ENCODE measurements at places on chromosomes 2 and 18.

DNA sequence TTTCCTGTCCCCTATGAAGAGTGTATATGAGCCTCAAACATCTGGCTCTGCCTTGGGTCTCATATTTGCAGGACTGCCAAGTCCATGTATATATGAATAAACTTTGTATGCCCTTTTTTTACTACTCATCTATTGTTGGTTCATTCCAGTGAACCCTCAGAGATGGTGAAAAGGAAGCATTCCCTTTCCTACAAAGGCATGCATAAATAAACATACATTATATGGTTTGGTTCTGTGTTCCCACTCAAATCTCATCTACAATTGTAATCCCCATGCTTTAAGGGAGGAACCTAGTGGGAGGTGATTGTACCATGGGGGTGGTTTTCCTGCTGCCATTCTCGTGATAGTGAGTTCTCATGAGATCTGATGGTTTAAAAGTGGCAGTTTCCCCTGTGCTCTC, 534.2 kb downstream of the SPAG16 start:
- peak; percentile 75 for DNase-seq

- no peak for DNase-seq
Observed at GRCh38 chr2:223554923-223555322, 47.2 kb downstream of the SCG2 start.

- peak; percentile 24 for DNase-seq
Observed at GRCh38 chr18:59155153-59155552, 15.5 kb downstream of the SEC11C start.

DNA sequence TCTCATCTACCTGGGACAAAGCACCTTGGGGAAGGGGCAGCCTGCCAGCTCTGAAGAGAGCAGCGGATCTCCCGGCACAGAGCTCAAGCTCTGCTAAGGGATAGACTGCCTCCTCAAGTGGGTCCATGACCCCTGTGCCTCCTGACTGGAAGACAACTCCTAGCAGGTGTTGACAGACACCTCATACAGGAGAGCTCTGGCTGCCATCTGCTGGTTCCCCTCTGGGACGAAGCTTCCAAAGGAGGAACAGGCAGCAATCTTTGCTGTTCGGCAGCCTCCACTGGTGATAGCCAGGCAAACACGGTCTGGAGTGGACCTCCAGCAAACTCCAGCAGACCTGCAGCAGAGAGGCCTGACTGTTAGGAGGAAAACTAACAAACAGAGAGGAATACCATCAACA, 549.9 kb upstream of the LRATD1 start:
- DNase-seq = no peak

GRCh38 chr2:119263656-119264055, 40.0 kb downstream of the STEAP3 start:
- no peak for DNase-seq

DNA sequence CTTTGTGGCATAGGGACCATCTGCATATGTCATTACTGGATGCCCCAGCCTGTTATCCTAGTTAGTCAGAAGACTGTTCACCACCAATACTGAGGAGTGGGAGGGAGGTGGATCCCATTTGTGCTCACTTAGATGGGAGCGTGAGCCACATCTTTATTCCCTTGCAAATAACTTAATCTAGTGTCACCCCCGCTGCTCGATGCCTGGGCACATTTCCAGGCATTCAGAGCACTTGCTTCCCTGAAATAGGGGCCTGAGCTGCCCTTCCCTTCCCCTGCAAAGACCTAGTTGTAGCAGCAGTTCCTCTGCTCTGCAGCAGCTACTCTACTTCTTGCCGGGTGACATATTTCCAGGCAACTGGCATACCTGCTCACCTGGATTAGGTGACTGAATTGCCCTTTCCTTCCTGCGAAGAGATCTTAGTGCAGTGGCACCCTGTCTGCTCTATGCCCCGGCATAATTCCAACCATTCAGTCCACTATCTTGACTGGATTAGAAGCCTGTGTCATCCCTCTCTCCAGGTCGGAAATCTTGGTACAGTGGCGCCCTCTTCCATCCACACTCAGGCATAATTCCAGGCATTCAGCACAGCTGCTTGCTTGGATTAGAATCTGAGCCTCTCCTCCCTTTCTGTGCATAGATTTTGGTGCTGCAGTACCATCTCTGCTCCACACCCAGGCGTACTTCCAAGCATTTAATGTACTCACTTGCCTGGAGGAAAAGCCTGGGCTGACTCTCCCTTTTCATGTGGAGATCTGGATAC, 1389.1 kb upstream of the TMEFF2 start:
- no peak for DNase-seq

GRCh38 chr2:216522892-216523502, 24.4 kb downstream of the RPL37A start:
- DNase-seq = no peak

GRCh38 chr2:104769096-104769495, 84.8 kb upstream of the POU3F3 start:
- DNase-seq = peak; percentile 93

DNA sequence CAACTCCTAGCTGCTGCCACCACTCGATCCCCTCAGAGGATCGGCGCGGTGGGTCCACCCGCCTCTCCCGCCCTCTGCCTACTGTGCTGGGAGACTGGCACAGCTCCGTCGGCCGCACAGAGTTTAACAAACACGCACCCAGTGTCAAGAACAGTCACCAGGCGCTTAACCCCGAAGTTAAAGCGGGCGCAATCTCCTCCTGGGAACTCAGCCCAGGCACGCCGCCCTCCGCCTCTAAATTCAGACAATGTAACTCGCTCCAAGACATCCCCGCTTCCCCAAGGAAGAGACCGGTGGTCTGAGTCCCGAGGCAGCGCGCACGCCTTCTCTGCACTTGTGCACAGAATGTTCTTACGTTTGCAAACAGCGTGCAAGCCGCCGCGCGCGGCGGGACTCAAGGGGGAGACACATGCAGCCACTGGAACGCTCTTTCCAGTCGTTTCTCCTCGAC, 533 bp downstream of the CXCR4 start:
- no peak for DNase-seq

DNA sequence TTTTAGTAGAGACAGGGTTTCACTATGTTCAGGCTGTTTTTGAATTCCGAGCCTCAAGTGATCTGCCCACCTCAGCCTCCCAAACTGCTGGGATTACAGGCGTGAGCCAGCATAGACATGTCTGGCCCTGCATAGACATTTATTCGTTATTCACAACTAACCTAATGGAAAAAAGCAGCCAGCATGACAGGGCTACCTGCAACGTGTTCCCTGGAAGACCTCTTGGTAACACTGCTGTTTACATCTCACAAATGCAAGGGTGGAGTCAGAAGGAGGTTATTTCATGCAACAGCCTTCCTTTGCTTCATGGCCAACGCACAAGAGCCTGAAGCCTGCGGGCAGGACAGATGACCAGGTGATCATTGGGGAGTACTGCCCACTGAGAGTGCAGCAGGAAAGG, 9.2 kb downstream of the SERPINE2 start:
- DNase-seq = no peak

- no peak for DNase-seq
Observed at GRCh38 chr2:42168459-42169099, 574 bp upstream of the EML4 start.

DNA sequence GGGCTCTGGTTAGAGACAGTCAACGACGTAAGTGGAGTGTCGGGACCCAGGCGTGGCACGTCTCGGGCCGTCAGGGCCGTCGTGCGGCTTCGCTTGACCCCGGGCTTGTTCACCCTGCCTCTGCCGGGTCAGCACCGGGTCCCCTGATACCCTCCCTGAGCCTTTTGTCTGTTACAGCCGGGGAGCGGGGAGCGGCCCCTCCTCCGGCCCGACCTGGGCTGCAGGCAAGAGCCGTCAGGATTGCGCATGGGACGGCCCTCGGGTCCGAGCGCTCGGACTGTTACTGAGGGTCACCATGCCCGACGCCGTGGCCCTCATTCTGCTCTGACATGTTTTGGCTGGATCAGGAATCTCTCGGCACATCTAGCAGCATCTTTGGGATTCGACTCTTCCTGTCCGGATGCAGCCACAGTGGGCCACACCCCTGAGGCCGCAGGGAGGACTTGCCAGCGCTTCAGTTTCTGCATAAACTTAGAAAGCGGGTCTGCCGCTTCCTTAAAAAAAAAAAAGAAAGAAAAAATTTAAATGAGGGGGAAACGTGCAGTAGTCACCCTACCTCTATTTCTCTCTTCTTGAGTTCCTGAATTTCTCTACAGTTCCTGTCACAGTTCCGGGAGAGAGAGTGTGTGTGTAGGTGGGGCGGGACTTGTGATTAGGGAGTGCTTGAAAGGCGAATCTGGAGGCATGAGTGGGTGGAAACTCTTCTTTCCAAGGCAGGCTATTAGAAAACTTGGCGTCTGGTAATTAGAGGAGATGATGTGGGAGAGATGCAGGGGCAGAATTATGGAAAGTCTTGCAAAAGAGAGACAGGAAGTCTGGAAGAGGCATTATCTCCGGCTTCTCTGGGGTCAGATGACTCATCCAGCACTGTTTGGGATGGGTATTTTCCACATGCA, 909 bp downstream of the TMEM87B start:
- peak; percentile 66 for DNase-seq

DNA sequence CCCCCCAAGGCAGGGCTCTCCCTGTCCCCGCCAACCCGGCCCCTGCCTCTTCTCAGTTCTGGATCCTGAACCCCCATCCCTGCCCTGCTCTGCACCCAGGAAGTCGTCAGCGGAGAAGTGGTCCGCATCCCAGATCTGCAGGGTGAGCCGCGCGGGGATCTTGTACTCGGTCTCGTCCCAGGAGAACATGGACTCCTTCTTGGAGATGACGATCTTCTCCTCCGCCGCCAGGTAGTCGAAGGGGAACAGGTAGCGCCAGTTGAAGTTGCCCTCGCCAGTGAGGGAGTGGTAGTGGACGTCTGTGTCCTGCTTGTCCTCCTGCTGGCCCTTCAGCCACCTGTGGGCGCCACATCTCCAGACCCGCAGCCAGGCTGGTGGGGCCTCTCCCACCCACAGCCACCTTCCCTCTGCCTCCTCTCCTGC, 16.3 kb downstream of the OTOF start:
- no peak for DNase-seq

- no peak for DNase-seq
Observed at GRCh38 chr2:69786052-69786560, 43.4 kb upstream of the GMCL1 start.

- no peak for DNase-seq
Observed at GRCh38 chr2:231475965-231476364, 11.7 kb upstream of the NCL start.

DNA sequence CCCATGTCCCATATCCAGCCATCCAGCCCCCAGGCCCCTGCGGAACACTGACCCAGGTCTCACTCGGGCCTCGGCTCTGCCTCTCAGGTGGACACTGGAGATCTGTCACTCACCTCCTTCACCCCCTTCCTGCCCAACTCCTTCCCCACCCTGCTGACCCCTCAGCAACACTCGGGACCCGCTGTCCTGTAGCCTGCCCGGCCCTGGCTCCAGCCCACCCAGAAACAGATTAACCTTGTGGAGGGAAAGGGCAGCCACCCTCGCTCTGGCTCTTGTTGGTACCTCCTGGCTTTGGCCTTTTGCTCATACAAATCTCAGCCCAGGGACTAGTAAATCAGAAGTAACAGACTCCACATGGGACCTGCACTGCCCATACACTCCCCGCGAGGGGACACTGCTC, 29.8 kb upstream of the PRLH start:
- DNase-seq = no peak

GRCh38 chr2:233421091-233421816, 67.0 kb downstream of the DGKD start:
- no peak for DNase-seq
